ENCODE measurements at places on chromosomes 3 and 15.

DNA sequence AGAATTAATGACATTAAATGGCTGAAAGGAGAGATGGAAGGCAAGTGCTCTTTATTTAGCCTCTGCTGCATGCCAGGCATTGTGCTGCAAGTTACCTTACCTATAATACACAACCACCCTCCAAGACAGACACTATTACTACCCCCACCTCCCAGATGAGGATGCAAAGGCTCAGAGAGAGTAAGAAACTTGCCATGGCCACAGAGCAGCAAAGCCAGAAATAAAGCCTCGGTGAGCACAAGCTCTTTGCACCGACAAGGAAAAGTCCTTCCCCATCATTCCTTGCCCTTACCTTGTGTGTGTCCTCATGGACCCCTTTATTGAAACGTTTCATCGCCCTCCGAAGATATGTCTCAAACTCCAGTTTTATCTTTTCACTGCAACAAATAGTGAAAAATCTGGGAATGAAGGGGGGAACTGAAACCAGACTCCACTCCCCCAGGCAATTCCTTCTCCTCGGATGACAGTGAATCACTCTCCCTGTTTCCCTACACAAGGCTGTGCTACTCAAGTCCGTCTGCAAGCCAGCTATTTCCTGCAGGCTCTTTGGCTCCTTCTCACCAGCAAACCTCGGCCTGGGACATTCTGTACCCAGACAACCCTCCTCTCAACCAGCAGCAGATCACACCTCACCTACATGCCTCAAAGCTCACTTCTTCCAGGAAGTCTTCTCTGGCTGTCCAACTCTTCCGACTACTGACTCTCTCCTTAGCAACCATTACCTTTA lies 11.4 kb downstream of the XPC start:
- DNase-seq: no peak

GRCh38 chr3:154060238-154061000 lies 60.8 kb upstream of the ARHGEF26 start:
- no peak for DNase-seq

DNA sequence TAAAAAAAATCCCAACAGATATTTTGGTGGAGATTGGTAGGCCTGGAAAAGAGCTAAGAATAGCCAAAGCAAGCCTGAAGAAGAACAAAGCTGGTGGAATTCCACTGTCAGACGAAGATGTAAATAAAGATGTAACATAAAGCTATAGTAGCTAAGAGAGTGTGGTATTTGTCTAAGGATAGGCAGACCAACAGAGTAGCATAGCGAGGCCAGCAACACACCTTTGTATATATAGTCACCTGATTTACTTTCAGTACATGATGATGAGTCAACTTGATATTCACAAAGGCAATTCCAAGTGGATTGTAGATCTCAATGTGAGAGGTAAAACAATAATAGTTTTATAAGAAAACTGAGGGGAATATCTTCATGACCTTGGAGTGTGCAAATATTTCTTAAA lies 53.6 kb upstream of the SYN2 start:
- no peak for DNase-seq

DNA sequence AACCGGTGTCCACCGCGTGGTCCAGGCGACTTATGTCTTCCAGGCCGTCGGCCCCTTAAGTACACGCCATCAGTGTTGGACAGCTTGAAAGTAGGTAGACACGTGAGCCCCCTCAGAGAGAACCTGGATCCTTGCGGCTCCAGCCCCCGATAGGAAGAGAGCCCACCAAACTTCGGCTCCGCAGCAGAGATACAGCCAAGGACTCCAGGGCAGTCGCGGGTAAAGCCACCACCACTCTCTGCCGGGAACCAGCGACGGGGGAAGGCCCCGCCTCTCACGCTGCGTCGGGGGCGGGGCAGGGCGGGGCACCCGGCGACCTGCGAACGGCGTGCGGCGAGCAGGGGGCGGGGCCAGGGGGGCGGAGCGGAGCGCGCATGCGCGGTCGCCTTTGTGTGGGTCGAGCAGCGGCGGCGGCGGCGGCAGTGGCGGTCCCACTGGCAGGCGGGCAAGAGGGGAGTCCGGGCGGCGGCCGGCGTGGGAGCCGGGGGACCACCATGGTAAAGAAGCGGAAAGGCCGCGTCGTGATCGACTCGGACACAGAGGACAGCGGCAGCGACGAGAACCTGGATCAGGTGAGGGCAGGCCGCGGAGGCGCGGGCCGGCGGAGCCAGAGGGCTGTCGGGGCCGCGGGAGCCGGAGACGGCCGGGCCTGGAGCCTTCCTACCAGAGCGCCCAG lies at the start of gene RTF1:
Gene RTF1, plus strand, starts transcription at position 354 of the 676 bp plus-strand sequence. Its CDS starts 21 bp downstream, at position 375.
- DNase-seq: peak; percentile 100

DNA sequence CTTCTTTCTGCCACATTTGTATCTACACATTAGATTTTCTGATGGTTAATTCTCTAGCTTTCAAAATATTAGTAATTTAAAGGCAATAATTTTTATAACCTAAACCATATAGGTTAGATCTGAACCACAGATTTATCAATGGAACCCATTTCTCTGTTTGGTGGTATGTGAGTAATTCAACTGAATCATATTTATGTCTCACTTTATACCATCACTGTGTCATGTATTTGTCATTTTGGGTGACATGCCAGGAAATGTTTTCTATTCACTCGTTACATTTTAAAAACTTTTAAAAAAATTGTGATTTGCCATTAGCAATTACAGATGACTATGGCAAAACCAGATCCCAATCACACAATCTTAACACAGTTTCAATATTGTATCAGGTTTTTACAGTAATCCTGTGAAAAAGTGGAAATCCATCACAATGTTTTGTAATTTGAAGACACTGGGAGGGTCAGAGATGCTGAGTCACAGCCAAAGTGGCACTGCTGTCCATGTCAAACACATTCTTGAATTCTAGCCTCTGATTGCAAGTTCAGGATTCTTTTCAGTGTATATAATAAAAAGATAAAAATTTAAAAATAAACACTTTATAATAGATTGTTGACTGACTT lies 356.0 kb upstream of the RBMS3 start:
- DNase-seq: no peak

- DNase-seq: no peak
These were observed 7.4 kb upstream of the CHRNA3 start for GRCh38 chr15:78628227-78628626.

- DNase-seq: peak; percentile 60
These were observed 150.2 kb downstream of the DNAJB8 start for GRCh38 chr3:128316481-128316891.
